ENCODE measurements at places on chromosomes 13 and 19.

DNA sequence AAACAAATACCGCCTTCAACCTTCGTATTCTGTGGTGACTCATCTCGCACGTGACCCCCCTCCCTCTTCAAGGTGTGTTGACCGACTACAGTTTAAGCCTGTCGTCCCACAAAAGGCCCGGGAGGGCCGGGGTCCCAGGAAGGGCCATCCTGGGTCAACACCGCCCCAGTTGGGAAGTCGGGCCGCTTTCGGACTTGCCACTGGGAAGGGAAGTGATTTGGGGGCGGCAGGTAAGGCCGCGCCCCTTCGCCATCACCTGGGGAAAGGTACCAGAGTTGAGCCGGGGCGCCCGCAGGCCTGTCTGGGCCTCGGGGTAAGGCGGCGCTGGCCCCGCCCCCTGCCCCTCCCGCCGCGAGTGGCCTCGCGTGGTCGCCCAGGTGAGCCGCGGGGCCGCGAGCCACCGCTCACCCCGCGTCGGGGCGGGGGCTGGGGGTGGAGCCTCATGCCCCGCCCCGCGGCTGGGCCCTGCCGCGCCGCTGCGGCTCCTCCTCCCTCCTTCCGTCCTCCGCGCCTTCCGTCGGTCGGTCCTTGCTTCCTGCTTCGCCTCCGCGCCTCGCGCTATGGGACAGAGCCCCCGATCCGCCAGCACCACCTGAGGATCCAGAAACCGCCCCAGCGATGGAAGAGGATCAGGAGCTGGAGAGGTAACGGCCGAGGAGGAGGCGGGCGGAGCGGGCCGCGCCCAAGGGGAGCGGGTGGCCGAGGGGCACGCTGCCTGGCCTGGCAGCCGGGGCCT is at the start of gene POLR1D:
POLR1D (plus strand) TSS at position 527 of the 736 bp plus-strand sequence; CDS start at position 619, 92 bp downstream.
- DNase-seq: peak; percentile 93

GRCh38 chr13:110350509-110350908 is 43.4 kb downstream of the COL4A2 start:
- DNase-seq: peak; percentile 5

GRCh38 chr19:16419669-16420335 is 52.0 kb downstream of the EPS15L1 start:
- no peak for DNase-seq

DNA sequence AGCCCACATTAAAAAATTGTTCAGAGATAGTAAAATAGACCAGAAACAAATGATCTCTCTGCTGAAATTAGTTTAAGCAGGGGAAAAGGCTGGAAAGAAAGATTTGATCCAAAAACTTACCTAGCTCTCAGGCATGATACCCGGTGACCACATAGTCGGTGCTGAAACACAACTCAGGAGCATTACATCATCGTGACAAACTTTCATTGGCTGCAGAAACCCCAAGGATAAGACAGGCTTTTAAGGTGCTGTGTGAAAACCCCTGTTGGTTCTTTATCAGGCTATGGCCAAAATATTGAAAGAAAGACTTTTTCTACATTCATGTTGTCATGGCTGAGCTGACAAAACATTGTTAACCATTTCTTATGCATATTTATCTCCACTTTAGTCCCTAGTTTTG is 171.7 kb upstream of the KLF12 start:
- DNase-seq: no peak

- DNase-seq: no peak
Observed at GRCh38 chr13:111158136-111158805, 43.2 kb downstream of the ARHGEF7 start.

DNA sequence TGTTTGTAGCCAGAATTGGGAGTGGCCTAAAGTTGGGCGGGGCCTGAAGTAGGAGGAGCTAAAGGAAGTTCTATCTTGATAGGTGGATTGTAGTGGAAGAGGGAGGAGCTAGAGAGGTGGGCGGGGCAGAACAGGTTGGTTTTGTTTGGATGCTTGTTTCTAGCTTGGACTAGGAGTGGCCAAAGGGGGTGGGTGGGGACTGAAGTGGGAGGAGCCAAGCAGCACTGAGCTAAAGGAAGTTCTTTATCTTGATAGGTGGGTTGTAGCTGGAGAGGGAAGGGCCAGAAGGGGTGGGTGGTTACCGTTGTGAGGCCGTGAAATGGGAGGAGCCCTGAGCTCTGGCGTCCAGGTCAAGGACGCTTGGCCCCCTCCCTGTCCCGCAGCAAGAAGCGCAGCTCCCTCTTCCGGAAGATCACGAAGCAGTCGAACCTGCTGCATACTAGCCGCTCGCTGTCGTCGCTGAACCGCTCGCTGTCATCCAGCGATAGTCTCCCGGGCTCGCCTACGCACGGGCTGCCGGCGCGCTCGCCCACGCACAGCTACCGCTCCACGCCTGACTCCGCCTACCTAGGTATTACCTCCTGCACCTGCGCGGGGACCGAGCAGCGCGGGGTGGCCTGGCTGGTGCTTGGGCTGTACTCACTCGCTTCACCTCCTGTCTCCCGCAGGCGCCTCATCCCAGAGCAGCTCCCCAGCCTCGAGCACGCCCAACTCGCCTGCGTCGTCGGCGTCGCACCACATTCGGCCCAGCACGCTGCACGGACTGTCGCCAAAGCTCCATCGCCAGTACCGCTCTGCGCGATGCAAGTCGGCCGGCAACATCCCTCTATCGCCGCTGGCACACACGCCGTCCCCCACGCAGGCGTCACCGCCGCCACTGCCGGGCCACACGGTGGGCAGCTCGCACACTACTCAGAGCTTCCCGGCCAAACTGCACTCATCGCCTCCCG is 8.0 kb downstream of the DNASE2 start:
- DNase-seq: peak; percentile 48

DNA sequence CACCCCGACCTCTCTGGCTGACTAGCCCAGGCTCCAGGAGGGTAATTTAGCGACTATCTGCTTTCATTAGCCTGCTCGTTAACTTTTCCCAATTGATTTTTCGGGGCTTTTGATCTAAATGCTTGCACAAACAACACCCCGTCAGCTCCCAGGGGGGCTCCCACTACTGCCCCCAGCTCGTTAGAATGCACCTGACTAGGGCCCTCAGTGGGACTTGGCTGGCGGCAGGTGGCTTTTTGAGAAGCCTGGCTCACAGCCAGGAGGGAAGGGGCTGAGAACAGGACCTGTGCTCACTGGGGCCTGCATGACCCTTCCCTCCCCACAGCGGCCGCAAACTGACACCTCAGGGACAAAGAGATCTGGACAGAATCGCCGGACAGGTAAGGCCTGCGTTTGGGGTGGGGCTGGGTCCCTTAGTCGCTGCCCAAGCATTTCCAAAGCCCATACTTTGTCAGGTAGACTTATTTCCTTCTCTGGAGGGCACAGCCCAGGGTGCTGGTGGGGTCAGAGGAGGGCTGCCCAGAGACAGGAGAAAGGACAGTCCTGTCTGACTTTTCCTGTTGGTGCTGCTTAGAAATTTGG is 7.6 kb upstream of the CD79A start:
- no peak for DNase-seq

DNA sequence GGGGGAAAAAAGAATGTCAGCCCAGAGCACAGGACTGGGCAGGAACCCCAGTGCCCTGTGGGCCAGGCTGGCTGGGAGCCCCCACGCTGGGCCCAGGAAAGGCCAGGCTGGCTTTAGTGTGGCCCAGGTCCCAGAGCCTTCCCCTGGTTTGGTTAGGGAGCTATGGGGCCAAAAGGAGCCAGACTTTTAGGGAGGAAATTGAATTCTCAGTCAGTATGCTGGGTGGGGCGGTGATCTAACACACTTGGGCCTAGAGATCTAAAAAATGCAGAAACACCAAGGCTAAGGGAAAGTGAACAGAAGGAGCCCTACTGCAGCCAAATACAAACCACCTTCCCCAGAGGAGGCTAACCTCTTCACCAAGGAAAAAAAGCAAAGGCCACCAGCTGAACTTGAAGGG is 137.5 kb downstream of the CRYL1 start:
- no peak for DNase-seq

- no peak for DNase-seq
Observed at GRCh38 chr13:28329395-28330158, 165.4 kb downstream of the FLT1 start.

GRCh38 chr19:869245-870177 is 10.0 kb downstream of the CFD start:
- no peak for DNase-seq

DNA sequence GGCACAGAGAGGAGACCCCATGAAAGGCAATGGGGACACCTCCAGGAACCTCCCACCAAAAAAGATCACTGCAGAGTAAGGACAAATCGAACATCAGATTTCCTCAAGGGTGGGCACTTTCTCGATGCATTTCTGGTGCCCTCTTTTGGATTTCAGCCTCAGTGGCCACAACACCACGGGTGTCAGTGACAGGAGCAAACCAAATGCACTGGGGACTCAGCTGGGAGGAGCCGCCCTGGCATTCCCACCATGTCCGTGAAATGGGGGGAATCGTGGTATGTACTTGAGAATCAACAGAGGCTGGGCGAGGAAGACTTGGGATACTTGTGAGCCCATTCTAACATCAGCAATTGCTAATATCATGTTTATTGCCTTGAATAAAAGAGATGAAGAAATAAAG is 16.3 kb downstream of the FAM187B start:
- no peak for DNase-seq

GRCh38 chr13:108964606-108965005 is 335.2 kb downstream of the MYO16 start:
- no peak for DNase-seq

DNA sequence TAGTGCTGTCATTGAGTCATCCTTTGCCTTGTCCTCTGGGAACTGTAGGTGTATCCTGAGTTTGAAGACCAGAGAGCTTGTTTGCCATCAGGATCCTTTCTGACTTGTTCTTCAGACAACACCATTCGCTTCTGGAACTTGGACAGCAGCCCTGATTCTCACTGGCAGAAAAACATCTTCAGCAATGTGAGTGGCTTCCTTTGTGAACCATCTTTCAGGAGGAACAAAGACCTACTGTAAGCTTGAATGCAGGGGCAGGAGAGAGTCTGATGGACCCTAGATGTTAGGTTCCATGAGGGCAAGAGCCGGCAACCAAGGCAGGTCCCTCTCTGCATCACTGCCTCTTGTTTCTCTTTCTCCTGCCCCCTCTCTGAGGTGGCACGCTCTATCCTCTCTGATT is 26.7 kb downstream of the WDR62 start:
- DNase-seq: no peak

- DNase-seq: peak; percentile 95
Observed at GRCh38 chr13:93226623-93227279, at the start of gene GPC6. Gene GPC6, plus strand, starts transcription at chr13:93226807.

- peak; percentile 68 for DNase-seq
Observed at GRCh38 chr19:55640577-55641425, at the start of gene ZNF580. Gene ZNF580, plus strand, starts transcription at chr19:55641002. Its CDS starts 1,507 bp downstream, at chr19:55642509.

- DNase-seq: no peak
Observed at GRCh38 chr13:30479154-30479882, 13.6 kb upstream of the HMGB1 start.

DNA sequence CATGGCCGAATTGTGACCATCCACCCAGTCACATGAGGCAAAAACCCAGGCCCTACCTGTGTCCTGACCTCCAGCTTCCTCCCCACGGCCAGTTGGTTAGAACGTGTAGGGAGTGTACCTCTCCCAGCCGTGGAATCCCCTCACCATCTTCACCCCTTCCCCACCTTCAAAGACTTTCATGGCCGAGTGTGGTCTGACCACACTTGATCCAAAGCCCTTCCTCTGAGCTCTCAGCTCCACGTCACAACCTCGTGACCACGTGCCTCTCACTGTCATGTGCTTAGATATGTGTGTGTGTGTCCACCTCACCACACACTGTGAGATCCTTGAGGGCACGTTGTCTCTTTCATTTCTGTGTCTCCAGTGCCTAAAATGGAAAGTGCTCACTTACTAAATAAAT is 48.6 kb upstream of the UBE2L5 start:
- DNase-seq: no peak

GRCh38 chr13:25375727-25376358 is 4.1 kb downstream of the ATP8A2 start:
- peak; percentile 74 for DNase-seq

GRCh38 chr13:23357349-23357748 is 76.2 kb downstream of the SACS start:
- no peak for DNase-seq

GRCh38 chr13:114048443-114048842 is 74.6 kb upstream of the C13orf46 start:
- no peak for DNase-seq

DNA sequence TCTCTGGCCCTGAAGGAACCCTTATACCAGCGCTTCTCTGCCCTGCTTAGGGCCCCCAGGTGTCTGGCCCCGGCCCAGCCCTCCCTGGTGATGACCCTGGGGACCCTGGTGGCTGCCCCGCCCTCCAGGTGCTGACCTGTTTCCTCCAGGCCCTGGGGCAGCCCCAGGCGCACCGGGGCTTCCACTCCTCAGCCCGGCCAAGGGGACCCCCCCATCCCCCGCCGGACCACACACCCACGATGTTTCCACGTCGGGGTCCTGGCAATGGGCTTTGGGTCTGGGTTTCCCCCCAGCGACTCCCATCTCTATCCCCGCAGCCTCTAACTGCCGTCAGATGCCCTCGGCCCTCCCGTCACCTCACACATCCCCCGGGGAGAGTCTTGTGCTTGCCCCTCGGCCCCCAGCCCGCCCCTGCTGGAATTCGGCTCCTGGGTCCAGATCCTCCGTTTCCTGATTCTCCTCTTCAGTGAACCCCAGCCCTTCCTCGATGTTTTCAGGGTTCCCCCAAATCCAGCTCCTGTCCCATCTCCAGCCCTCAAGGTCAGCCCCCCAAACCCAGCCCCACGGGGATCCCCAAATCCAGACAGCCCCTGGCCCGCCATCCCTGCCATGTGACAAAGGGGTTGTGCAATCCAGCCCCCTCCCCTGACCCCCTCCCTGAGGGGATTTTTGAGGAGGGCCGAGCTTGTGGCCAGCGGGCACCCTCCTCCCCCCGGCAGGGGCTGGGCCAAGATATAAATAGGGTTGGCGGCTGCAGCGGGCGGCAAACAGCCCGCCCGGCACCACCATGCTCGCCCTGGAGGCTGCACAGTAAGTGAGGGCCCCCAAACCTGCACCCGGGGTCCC is at the start of gene SPIB:
SPIB (plus strand) TSS at position 763 of the 846 bp plus-strand sequence; CDS start at position 788, 25 bp downstream.
- no peak for DNase-seq

DNA sequence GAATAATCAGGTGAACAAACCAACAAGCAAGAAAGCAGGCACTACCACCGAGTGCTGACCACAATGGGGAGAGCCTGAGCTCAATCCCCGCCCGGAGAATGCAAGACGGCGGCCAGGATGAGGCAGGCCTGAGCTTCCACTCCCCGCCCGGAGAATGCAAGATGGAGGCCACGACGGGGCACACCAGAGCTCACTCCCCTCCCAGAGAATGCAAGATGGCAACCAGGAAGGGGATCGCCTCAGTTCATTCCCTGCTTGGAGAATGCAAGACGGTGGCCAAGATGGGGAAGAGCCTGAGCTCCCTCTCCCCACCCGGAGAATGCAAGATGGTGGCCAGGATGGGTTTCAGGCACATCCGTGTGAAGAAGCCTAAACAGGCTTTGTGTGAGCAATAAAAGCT is 24.7 kb upstream of the MIER2 start:
- DNase-seq: no peak

- DNase-seq: no peak
Observed at GRCh38 chr13:35814605-35815011, 316.6 kb downstream of the DCLK1 start.

- peak; percentile 64 for DNase-seq
Observed at GRCh38 chr13:37869756-37870488, at the start of gene TRPC4. Gene TRPC4, minus strand, starts transcription at chr13:37869772. Its CDS starts 86,439 bp downstream, at chr13:37783333.

DNA sequence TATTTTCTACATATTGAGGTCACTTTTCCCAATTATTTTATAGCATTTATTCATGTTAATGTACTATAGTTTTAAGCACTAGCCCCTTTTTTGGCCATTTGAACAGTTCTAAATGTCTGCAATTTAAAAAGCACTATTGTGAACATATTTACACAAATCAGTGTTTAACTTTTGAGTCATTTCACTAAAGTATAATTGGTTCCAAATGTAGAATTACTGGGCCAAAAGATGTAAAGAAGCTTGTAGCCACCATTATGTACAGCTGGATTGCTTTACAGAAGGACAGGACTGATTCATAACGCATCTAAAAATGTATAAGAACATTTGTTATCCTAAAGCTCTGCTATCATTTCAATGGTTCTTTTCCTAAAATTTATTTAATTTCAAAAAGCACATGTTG is 16.6 kb upstream of the ATP12A start:
- DNase-seq: no peak
